ENCODE measurements at places on chromosomes 11 and 22.

- DNase-seq = no peak
These were observed 280.3 kb downstream of the RAB38 start for GRCh38 chr11:87894961-87895360.

DNA sequence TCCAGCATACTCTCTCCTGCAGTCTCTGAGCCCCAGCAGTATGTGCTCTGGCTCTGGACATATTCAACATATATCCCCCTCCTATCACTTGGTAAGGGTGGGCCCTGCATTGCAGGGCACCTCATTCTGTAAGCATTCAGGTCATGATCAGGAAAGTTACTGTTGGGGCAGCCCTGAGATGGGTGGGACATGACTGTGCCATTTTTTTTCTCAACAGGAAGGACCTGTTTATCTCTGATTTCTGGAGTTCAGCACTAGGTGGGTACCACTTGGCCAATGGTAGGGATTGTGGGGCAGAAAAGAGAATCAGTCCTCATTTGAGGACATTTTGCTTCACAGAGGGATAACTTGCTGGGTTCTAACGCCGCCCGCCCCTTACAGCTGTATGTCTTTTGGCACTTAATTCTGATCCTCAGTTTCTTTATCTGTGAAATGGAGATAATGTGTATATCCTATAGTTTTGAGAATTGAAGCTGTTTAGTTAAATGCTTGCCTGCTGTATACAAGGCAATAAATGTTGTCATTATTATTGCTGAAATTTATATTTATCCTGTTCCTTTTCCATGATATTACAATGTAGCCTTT is 2.2 kb downstream of the SRRD start:
- DNase-seq = no peak

DNA sequence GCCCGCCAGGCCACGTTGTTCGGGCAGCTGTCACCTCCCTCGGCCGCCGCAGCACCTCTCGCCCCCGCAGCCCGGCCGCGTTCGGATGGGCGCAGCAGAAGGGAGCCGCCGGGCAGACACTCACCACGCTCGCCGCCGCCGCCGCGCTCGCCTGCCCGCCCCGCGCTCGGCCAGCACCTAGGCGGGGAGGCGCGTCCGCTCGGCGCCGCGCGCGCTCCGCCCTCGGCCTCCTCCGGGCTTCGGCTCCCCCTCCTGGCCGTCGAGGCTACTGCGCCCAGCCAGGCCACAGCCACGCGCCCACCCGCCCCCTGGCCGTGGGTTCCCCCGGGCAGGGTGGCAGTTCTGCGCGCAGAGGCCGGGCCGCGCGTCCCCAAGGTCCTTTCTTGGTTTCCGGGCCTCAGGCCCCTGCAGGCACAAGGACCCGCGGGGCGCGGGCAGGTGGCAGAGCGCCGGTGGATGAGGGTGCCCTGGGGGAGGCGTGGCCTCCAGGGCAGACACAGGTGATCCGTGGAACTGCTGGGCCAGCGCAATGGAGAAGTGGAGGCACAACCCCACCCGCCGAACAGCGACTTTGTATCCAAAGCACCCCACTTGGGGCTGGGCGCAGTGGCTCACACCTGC is at the start of gene SLC25A22:
Gene SLC25A22 (minus strand): TSS at position 189 of the 621 bp plus-strand sequence. CDS start 3,275 bp downstream, outside the sequence.
- DNase-seq = peak; percentile 31

DNA sequence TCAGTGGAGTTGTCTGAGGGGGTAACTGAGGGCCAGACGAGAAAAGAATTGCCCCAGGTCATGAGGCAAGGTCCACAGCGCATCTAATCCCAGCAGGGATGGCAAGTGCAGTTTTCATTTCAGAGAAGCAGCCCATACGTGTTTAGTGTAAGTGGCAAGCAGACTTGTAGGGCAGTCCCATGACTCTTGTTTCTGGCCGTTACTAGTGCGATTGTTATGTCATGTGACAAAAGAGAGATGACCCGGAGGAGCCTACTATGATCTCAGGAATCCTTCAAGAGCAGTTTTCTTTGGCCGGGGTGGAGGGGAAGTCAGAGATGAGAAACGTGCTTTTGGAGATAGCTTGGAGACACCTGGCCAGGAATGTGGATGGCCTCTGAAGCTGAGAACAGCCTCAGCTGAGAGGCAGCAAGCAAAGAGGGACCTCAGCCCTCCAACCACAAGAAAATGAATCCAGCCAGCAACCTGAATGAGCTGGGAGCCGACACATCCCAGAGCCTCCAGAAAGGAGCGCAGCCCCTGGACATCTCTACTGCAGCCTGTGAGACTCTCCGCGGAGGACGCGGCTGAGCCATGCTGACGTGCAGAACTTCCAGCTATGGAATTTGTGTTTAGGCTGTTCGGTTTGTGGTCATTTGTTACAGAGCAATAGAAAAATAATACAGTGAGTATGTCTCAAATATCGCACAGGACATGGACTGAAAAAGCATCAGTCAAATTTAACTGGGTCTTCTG is 44.1 kb upstream of the CDON start:
- DNase-seq = no peak

GRCh38 chr11:57338142-57338541 is at the start of gene P2RX3:
TSS of gene P2RX3 (plus strand) at chr11:57338352. CDS start at chr11:57338551, 199 bp downstream.
- no peak for DNase-seq

DNA sequence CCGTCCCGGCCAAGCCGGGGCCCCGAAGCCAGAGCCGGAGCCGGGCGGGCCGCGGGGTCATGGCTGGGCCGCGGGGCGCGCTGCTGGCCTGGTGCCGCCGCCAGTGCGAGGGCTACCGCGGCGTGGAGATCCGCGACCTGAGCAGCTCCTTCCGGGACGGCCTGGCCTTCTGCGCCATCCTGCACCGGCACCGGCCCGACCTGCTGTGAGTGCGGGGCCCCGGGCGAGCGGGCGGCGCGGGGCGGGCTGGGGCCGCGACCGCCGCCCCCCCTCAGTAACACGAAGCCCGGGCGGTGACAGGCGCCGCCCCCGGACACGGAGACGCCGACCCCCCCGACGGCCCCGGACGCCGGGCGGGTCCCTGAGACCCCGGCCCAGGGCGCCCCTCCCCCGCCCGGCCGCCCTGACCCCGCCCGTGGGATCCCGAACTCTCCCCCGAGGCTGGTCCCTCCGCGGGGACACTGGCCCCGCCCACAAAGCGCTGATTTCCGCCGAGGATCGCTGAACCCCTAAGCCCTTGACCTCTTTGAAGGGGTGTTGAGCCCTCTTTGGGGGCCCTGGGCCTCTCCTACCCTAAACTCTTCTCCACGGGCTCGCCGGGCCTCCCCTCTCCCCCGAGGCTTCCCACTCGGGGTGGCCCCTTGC is 389 bp downstream of the MICALL1 start:
- DNase-seq = no peak

GRCh38 chr11:8049084-8049483 is 31.9 kb upstream of the TUB start:
- DNase-seq = no peak

DNA sequence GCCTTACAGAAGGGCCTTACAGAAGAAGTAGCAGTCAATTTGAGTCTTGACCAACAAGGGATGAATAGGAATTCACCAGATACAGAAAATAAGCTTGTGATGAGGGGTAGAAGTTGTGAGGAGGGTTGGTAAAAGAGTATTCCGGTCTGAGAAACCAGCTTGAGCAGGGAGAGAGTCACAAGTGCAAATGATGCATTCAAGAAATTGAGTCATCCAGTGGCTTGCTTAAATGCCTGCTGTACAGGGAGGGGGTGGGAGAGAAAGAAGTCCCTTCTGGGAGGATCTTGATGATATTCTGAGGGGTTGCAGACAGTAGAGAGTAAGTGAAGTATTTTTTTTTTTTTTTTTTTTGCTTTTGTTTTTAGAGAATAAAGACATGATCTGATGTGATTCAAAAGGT is 9.2 kb downstream of the CCKBR start:
- DNase-seq = no peak

DNA sequence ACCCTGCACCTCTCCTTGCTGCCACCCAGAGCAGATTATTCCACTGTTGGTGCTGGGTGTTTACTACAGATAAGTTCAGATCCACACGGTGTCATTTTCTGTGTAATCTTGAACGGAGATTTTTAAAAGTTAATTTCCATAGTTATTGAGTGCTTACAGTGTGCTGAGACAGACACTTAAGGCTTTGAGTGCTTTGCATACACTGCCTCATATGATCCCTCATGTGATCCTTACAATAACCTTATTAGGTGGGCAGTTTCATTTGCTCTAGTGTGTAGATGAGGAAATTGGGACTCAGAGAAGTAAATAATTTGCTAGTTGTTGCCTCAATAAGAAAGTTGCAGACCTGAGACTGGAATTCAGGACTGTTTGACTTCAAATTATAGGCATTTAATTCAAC is 32.3 kb upstream of the ME3 start:
- no peak for DNase-seq

DNA sequence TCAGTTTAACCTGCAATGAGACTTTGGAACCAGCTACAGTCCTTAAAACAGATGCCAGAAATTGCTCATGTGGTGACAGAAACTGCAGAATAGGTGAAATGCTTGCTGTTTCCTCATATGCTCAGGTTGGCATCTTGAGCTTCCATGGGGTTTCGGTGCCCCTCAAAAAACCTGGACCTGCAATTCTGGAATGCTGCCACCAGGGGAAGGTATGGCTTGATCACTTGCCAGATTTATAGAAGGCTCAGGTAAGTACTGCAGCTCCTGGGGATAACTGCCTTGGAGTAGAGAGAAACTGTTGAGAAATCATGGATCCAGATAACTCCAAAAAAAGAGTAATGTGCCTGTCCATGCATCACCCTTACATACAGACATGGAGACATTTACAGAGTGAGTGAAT is 113.0 kb downstream of the CTTN start:
- DNase-seq = no peak

DNA sequence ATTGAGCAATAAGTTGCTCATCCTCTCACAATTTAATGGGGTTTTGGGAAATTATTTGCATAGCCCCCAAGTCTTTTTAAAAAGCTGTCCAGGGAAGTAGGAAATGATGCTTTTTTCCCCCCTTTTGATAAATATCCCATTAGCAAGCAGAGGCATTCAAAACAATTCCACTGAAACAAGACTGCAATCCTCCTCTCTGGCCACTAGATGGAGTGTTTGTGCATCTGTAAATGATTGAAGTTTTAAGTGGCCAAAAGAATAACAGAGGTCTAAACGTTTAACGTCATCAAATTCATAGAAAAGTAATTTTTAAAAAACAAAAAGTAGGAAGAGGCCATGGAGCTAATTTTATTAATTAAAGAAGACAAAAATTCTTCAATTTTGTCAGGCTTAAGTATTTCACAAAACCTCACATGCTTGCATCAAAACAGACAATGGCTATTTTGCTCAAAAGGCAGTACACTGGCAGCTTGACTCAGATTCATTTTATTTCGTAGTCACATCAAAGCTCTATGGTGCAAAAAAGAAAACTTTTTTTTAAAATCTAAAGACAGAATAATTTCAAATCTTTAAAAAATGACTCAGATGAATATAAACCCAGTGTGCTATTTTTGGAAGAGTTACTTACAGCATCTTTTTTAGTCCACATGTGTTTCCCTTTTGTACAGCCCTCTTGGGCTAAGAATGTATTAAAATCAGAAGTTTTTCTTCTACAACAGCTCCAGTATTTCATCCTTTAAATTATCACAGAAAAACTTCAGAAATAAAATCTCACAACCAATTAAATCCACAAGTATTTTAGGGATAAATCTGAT is 17.8 kb downstream of the CHORDC1 start:
- DNase-seq = no peak

GRCh38 chr11:3736816-3737215 is 60.5 kb downstream of the NUP98 start:
- DNase-seq = no peak

DNA sequence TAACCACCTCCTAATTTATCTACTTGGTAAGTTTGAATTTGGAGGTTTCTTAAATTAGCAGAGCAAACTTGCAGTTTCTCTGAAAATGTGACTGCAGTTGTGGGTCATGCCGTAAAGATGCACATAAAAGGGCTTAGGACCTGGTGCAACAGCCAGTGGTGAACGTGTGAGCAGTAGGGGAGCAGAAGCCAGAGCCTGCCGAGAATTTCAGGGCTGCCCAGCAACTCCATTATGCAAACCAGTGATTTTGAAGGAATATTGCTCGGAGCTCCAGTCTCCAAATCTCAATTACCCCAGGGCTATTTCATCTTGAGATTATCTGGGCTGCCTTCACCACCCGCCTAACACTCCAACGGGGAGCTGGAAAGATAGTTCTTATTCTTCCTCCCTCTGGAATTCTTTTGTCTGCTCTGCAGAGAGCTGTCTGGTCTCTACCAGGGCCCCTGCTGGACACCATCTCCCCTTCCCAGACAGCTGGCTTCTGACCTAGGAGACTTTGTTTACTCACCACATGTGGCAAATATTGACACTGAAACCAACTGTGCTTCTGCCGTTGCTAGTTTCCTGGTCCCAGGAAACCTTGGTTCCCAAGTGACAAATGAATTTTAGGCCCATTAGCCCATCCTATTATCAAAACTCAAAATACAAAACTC is 93.9 kb downstream of the DSCAML1 start:
- DNase-seq = no peak

- no peak for DNase-seq
These were observed 7.7 kb downstream of the MPPED1 start for GRCh38 chr22:43419371-43420080.

DNA sequence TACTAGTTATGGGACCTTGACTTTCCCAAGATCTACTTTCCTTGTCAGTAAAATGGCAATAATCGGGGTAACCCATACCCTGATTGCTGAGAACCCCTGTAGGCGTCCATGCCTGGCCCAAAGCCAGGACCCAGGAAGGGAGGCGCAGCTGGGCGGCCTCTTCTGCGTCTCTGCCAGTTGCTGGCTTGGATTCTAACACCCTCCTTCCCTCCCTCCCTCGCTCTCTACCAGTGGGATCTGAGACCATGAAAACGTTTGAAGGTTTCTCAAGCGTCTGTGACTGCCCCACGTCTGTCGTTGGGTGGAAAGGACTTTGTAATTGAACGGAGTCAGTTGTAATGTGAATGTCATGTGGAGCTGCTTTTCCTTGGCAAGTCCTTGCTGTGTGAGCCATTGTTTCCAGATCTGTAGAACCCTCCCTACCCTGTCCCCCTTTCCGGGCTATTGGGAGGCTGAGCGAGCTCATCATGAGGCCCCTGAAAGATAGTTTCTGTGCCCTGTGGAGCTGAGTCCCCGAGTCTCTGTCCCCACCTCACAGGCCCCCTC is 47.8 kb downstream of the PARVB start:
- no peak for DNase-seq

DNA sequence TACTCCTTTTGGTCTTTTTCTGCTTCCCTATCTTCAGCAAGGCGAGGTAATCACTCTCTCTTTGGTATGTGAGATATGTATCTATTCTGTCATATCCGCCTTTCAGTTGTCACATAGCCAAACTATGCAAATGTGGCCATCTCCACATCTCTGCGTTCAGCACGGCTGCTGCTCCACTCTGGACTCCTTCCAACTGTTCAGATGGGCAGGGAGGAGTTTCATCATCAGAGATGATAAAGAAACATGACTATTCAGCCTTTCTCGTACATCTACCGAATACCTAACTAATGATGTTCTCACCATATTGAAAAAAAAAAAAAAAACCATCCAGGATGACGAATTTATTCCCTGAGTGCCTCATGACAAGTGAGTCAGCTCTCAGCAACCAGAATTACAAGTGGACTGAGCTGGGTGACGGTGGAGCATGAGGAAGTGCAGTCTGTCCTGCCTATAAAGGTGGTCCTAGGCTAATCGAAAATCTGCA is 899.6 kb downstream of the OPCML start:
- peak; percentile 24 for DNase-seq
